ENCODE measurements at places on chromosomes 3 and 15. TPM values are rescaled to one million over a fixed set of nuclear protein-coding genes. Genes with fewer than 3 reads are reported as not detected.

The SERPINI2 gene
- total RNA-seq, result not detected

The OIP5 gene
- total RNA-seq, result 13.8 TPM

The NEK10 gene
- 1.2 TPM for total RNA-seq

The P2RY1 gene
- 0.54 TPM for total RNA-seq

The SCAANT1 gene
- not detected for total RNA-seq
